ENCODE measurements at places on chromosomes 16 and 17. TPM values are rescaled to one million over a fixed set of nuclear protein-coding genes. Genes with fewer than 3 reads are reported as not detected.

Gene CDT1
- total RNA-seq = 0.22 TPM

Gene TBC1D3G
- total RNA-seq = not detected

Gene UBE2O
- 20.4 TPM for total RNA-seq

Gene EVPLL
- total RNA-seq = 0.22 TPM

Gene NUPR1
- 116 TPM for total RNA-seq

Gene KRT20
- 1.2 TPM for total RNA-seq

Gene KRT32
- total RNA-seq = not detected

Gene HMOX2
- 84.1 TPM for total RNA-seq

Gene CDRT4
- 2.8 TPM for total RNA-seq

Gene KIFC3
- total RNA-seq = 62.3 TPM

Gene CCL1
- total RNA-seq = not detected
